Stimulated activated CD8-positive, alpha-beta memory T cell treated with anti-CD3 and anti-CD28 coated beads, Interleukin-15, amount 100 ng/mL, for 48 hours (primary cell): ENCODE measurements at places on chromosomes 12 and 14.

DNA sequence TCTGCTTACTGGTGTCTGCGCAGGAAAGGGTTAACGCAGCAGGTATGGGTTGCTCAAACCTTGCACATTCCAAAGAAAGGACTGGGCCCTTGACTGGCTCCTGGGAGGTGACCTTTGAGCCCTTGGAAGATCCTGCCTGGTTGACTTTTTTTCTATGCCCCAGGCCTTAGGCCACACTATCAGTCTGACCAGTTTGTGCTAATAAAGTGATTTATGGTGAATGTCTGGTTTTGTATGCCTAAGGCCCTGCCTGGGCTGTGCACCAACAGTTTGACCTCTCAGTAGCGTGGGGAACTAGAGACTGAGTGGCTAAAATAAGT lies 61.4 kb upstream of the SCN8A start:
- DNase-seq = no peak

- no peak for DNase-seq
Observed at GRCh38 chr12:40203060-40203430, 21.8 kb upstream of the LRRK2 start.

- no peak for DNase-seq
Observed at GRCh38 chr12:105538880-105539279, 208.4 kb downstream of the C12orf75 start.

DNA sequence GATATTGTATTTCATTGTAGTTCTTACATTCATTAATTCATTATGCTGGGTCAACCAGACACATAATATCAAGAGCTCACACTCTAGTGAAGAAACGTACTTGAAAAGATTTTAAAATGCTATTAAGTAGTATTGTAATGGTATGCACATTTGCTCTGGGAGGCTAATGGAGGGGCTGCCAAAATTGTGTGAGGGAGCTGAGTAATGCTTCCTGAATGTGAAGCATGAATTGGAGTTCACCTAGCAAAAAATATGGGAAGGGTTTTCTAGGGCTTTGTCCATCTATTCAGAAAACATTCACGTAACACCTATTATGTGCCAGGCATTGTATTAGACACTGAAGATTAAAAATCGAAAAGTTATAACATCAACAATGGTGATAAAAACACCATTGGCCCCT lies 403.8 kb upstream of the PDE3A start:
- DNase-seq = no peak

GRCh38 chr12:67483871-67484554 lies 164.5 kb upstream of the DYRK2 start:
- no peak for DNase-seq

GRCh38 chr12:49928471-49928870 lies 22.1 kb upstream of the AQP2 start:
- DNase-seq = no peak

- DNase-seq = no peak
Observed at GRCh38 chr14:82055515-82056115, 522.0 kb upstream of the SEL1L start.

DNA sequence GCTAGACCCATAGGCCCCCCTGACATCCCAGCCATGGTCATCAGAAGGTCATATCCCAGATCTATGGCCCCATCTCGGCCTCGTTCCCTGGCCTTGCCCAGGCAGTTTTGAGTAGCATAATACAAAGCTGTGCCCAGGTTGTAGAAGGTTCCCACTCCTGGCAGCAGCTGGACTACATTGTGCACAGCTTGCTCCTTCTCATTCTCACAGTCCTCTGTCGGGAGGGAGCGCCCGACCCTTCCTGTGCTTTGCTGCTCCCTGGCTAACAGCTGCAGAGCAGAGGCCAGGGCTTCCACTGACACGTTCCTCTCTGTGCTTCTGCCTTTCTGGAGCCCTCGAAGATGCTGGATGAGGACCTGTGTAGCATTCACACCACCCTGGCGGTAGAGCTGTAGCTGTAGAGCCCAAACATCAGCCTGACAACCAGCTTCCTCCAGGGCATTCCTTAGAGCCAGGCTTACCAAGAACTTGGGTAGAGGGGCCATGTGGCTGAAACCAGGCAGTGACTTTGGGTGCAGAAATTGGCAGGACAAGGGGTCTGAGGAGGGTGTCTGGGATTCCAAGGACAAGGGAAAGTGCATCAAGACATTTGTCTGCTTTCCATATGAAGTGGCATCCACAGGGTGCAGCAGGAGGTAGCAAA lies 1.0 kb downstream of the APOF start:
- no peak for DNase-seq

DNA sequence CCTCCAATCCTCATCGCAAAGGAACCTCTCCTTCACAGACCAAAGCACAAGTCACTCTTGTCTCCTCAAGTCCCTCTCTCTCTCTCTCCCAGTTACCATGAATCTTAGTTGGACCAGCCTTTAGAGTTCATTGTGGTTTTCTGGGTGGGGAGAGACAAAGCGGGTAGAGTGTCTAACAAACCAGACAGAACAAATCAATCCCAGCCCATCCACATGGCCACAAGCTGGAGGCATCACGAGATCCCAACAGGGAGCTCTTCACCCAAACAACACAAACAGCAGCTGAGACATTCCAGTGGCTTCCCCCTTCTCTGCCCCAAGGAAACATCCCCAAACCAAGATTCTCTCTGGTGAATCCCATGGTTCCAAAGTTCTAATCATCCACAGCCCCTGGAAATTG lies 22.4 kb downstream of the ACTN1 start:
- DNase-seq = no peak
